Activated CD4-positive, alpha-beta T cell treated with anti-CD3 and anti-CD28 coated beads for 4 hours (primary cell): ENCODE measurements at places on chromosomes 16 and 17.

DNA sequence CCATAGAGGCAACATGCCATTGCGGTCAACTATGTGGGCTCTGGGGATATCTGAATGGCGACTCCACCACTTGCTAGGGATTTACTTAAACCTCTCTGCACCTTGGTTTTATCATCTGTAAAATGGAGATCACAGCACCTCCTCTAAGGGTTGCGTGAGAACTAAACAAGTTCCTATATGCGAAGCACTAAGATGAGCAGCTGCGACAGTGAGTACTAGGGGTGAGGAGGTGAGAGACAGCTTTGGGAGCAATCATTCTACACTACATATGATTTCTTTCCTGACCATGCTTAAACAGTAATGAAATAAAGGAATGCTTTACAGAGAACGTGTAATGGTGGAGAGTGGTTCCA, 61.4 kb downstream of the CREBBP start:
- DNase-seq, result no peak

DNA sequence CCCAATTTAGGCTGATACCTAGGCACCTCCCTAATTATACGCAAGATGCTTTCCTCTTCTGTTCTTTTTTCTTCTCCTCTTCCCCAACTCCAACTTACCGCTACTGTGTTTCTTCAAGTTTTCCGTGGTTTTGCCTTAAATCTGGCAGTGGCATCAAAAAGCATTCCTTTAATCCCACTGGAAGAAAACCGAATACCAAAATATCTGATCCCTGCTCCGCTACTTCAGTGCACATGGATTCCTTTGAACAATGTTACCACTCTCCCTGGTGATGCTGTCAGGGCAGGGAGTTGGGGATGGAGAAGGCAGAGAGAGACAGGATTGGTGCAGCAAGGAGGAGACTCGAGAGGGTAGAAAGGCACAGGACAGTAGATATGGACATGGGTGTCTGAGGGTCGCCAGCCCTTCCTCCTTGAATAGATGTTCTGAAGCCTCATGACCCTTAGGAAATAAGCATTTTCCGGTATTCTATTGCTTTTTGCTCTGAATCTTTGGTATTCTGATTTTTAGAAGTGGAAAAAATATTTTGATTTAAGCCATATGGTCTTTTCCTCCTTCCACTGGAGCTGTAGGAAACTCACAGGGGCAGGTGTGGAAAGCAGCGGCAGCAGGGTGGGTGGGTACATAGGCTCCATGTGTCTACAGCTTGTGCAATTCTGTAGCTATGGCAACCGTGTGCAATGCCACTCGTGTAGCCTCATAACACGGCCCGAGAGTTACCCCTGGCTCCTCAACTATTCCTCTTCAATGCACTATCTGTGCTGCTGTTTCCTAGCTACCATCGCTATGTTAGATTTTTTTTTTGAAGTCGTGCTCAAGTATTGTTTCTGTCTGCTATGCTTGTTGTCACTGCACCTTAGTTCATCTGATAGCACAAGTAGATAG, 32.3 kb upstream of the TANC2 start:
- DNase-seq, result no peak

GRCh38 chr17:69455040-69455439, 40.5 kb downstream of the MAP2K6 start:
- no peak for DNase-seq

DNA sequence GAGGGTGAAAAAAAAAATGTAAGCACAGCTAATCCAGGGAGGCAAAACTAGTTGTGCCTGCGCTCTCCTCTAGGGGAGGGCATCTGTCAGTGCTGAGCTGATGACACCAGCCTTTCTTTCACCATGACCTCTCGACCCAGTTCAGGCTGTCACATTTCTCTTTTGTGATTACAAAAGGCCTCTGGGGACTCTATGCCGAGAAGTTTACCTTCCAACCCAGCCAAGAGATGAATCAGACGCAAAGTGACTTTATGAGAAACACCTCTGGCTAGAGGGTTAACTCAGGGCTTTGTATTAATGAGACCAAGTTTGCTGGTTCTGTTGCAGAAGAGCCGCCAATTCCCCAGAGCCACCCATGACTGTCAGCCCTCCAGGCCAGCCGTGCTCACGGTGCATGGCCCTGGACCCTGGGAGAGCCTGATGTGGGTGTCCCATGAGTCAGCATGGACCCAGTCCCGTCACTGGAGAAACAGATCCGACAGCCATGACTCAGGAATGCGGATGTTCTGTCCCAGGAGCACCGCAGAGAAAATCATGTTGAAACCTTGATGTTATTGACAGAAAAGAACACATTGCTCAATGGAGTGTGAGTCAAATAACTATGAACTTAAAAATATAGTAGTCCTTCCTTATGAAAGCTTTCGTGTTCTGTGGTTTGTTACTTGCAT, 437.2 kb downstream of the HS3ST3B1 start:
- no peak for DNase-seq

- no peak for DNase-seq
Measured at GRCh38 chr17:773467-774312, 8.4 kb downstream of the GLOD4 start.

- DNase-seq, result no peak
Measured at GRCh38 chr16:85746460-85747215, 4.3 kb downstream of the C16orf74 start.

GRCh38 chr17:1521086-1521640, 4.8 kb upstream of the INPP5K start:
- no peak for DNase-seq

- no peak for DNase-seq
Measured at GRCh38 chr17:43855061-43855460, 8.1 kb downstream of the CD300LG start.
